ENCODE measurements at places on chromosomes 12 and 14.
A peak's percentile ranks its signal among the peaks of the same experiment; 100 is the strongest.

DNA sequence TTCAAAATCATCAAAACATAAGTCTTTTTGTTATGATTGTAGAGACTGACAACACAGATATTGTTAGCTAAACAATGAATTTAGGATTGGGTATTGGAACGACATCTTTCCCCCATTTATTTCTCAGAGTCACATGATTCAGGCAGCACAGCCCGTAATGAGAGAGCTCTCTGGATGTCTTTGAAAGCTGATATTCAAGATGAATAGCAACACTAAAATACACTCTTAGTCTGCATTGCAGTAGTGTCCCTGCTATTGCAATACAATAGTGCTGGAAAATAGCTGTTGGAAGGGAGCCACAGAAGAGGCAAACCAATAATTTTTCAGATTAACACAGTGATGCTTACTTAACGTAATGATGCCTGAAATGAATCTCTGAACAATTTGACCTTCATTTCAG is 9.9 kb downstream of the GTSF1 start:
- DNase-seq: no peak

DNA sequence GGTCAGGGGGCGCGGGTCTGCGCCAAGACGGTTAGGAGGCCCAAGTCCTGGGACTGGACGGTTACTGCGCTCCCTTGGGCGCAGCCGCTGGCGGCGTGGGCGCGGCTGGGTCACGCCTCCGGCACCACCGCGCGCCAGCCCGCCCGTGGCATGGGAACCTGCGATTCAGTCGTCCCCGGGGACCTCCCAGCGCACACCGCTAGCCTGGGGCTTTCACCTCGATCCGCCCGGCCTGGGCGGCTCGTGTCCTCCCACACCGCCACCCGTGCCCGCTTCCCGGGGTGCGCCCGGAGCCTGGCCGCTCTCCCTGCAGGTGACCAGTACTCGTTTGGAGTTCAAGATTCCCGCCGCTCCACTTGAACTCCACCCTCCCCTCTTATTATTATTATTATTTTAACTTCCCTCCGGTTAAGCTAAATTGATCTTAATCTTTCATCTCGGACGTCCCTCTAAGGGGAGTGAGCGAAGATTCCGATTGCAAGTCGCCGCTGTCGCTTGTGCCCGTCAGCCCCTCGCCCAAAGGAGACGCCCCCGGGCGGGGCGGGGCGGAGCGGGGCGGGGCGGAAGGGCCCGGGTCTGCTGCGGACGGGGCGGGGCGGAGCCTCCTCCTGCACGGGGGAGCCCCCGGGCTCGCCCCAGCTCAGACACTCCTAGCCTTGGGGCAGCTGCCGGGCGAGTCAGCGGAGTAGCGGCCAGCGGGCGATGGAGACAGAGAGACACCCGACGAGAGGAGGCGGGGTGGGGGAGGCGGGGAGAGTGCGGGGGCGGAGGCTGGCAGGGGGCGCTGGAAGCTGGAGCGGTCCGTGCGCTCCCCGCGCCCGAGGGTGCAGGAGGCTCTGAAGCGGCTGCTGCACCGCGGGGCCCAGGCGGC is at the start of gene KCNMB4:
Gene KCNMB4, plus strand, starts transcription at position 643 of the 871 bp plus-strand sequence. CDS start 445 bp downstream, outside the sequence.
- DNase-seq: peak; percentile 73

- no peak for DNase-seq
Measured at GRCh38 chr12:122729583-122730214, 945 bp downstream of the HCAR1 start.

- no peak for DNase-seq
Measured at GRCh38 chr12:64767495-64767894, 8.3 kb upstream of the GNS start.

DNA sequence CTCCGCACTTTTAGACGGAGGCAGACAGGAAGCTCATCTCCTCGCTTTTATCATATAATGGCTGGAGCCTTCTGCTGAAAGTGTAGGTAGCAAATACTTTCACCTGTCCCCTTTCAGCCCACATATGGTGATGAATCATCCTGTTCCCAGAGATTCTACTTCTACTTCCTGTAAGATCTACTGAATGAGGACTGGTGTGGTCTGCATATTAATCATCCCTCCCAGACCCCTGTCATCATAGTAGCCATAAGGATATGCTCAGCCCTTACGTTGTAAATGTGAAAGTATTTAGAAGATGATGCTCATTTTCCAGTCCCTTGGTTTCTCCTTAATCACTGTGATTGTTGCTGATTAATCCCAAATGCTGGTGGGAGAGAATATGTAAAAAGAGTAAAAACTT is 268.2 kb upstream of the GRIP1 start:
- DNase-seq: no peak

DNA sequence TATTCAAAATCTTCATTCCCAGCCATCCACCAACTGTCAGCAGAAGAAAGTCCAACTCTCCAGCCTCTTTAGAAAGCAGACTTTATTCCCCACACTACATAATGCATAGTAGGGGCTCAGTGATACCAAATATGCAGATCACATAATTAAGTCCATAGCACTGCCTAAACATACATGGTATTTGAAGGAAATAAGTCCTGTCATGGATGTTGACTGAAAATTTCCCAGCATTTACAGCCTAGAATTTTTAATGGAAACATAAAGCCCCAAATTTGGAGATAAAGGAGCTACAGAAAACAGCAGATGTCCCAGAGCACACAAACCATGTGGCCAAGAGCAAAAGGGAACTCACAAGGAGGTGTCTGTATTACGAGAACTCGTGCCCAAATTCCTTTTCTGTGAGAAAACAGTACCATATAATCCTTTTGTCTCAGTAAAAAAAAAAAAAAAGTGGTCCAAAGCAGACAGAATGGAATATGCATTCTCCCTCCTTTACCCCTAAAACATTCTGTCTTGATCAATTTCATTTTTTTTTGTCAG is 920.5 kb downstream of the NRXN3 start:
- DNase-seq: no peak

DNA sequence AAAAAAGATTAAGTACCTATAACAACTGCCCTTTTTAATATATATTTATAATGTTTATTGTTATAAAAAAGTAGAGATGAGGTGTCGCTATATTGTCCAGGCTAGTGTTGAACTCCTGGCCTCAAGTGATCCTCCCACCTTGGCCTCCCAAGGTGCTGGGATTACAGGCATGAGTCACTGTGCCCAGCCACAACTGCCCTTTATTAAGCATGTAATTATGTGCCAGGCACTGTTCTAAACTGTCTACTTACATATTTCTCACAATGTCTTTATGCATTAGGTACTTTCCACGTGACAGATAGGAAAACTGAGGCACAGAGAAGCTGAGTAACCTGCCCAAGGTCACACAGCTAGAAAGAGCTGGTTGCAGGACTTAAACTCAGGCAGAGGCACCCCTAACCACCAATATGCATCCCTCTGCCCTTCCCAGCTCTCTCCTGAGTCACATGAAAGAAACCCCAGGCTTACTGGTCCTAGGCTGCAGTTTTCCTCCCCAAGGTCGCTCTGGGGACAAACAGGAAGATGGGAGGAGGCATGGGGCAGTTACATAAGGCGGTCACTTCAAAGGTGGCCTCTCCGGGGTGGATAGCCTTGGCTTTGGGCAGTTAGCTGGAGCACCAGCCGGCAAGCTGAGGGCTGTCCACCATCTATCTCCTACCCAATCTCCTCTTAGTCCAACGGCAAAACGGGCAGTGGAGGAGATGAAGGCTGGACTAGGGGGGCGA is 54.6 kb upstream of the TBX3 start:
- DNase-seq: no peak

DNA sequence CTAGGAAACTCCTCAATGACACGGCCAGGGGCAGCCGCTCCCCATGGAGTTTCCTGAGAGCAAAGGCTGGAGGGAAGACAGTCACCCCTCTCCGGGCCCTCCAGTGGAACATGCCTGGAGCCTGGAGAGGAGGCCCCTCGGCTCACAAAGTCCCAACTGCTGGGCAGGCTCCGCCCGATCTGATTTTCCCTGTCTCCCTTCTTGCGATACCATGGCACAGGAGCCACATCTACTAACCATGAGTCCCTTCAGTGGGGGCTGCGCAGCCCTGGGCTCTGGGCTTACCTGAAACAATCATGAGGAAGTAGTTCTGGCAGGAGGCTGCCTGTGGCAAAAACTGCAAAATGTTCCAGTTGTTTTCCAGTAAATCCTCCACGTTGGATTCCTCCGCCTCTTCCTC is 15.3 kb downstream of the P2RX2 start:
- DNase-seq: no peak

- no peak for DNase-seq
Measured at GRCh38 chr14:61813096-61813606, 50.9 kb downstream of the SNAPC1 start.

DNA sequence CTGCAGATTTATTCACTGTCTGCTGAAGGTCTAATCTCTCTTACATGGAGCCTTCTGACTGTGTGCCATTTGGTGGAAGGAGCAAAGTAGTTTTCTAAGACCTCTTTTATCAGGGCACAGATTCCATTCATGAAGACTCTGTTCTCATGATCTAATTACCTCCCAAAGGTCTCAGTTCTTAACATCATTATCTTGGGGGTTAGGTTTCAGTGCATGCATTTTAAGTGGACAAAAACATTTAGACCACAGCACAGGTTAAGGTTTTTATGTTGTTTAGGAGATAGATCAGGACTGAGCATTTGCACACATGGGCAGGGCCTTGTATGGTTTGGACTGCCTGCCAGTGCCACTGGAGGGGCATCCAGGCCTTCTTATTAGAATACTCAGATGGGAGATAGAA is 746.1 kb downstream of the C12orf50 start:
- no peak for DNase-seq

DNA sequence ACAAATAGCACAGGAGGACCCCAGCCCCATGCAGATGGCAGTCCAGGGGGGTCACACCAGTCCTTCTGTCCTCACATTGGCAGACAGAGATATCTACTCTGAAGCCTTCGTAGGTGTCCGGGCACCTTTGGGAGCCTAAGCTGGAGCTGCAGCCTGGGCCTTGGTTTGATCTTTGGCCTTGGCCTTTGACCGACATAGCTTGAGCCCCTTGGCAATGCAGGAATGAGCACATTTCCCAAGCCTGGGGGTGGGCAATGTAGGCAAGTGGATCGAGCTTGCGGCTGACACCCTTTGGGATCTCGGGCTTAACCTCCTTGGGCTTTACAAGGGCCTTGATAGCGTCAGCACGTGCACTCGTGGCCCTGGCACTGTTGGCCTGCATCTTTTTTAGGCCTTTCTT is 6.4 kb downstream of the COQ5 start:
- DNase-seq: no peak

- peak; percentile 29 for DNase-seq
Measured at GRCh38 chr12:131132118-131132892, 178.6 kb downstream of the ADGRD1 start.

- DNase-seq: no peak
Measured at GRCh38 chr12:109452489-109452888, 24.6 kb downstream of the KCTD10 start.

GRCh38 chr12:709455-710020 is 42.8 kb upstream of the WNK1 start:
- no peak for DNase-seq

- DNase-seq: no peak
Measured at GRCh38 chr14:34817768-34818167, 57.4 kb downstream of the BAZ1A start.

DNA sequence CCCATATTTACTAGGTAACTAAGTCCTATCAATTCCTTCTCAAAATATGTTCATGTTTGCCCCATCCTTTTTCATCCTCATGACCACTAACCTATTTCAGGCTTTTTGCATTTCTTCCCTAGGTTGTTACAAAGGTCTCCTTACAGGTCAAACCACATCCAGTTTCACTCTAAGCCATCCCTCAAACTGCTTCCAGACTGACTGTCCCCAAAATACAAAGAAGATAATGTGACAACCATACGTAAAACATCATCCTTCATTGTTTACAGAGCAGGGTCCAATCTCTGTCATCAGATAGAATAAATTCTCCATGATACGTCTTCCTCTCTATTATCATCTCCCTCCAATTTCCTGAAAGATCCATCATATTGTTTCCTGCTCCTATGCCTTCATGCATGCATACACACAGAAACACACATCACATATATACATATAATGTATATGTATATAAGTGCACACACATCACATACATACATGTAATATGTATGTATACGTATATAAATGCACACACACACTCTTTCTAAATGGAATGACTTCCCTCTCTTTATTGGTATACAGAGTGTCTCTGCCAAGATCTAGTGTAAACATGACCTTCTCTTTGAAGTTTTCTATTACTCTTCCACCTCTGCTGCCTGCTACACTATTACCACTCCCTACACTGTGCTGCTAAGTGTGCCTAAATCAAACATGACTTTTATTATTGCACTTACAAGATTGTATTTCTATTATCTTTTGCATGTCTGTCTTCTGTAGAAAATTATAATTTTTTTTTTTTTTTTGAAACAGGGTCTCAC is 30.7 kb upstream of the EPS8 start:
- no peak for DNase-seq

DNA sequence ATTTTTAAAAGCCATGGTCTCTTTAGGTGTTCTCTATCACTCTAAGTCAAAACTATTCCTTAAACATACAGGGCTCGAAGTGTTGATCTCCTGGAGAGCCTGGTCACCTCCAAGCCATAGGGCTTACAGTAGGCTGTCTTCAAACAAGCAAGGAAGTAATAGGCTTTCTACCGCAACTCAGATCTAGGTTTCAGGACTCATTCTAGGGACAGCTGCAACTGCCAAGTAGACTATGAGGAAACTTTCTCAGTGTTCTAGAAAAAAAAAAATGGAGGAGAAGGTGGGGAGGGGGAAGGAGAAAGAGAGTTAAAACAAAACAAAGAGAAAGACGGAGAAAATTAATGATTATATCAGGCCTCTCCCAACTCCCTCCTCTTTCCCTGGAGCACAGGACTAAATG is 106.9 kb upstream of the ETV6 start:
- no peak for DNase-seq

- no peak for DNase-seq
Measured at GRCh38 chr12:6268484-6269157, 41.9 kb upstream of the PLEKHG6 start.

DNA sequence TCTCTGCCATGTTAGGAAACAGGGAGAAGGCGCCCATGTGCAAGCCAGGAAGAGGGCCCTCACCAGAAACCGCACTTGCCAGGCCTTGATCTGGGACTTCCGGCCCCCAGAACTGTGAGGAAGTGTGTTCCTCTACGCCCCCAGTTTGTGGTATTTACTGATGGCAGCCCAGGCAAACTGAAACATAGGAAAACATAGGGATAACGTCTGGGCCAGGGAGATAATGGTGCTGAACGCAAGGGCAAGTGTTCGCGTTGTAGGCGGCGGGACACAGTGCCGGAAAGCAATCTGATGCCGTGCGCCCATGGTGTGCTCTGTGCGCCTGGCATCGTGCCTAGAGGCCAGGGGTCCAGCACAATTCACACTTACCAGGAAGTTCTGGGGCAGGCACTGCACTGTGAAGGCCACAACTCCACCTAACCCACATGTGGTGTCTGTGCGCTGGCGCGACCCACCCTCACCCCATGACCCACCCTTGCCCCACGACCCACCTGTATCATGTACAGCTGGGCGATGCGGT is 53.6 kb downstream of the ARL6IP4 start:
- no peak for DNase-seq

DNA sequence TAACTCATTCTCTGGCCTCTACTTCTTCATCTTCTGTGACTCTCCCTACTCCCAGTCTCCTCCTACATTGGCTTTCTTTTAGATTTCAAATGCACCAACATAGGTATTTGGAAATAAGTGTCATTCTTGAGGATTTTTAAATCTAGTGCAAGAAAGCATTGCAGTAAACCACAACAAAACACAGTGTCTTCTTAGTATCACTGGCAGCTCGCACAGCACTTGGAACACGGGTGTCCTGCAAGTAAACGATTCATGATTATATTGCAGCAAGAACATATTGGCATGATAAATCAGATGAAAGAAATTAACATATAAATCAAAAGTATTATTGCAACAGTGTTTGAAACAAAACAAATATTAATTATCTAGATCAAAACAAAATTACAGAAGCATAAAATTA is 45.6 kb downstream of the MAGOHB start:
- DNase-seq: no peak

Measured in stimulated activated naive CD4-positive, alpha-beta T cell (primary cell).